ELF-1 (cell line): ENCODE measurements at places on chromosomes 2 and 18.

GRCh38 chr2:192159208-192159607, 35.5 kb downstream of the TMEFF2 start:
- DNase-seq, result no peak

DNA sequence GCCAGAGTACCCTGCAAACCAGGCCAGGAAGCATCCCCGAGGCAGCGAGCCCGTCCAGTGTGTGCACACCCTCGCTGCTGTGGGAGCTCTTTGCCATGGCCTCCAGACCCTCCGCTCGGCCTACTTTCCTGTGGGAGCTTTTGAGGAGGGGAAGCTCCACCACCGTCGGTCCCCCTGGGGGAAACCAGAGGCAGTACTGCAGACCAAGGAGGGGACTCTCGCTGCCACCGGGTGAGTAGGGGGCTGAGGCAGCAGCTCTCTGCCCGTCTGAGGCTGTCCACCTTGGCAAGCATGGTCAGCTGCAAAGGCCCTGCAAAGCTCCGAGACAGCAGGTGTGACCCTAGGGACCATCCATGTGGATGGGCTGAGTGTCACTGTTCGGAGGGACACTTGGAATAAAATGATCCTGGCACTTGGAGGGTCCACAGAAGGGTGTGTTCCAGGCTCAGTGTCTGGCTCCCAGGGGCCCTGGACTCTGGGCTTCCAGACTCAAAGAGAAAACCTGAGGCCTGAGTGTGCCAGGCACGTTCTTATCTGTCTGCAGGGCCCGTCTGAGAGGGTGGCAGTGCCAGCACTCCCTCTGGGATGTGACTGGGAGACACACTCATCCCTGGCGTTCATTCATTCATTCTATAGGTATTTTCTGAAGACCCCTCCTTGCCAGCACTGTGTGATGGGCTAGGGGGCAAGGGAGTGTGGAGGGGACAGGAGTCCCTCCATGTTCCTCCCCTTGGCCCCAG, 282.8 kb upstream of the HS6ST1 start:
- no peak for DNase-seq

DNA sequence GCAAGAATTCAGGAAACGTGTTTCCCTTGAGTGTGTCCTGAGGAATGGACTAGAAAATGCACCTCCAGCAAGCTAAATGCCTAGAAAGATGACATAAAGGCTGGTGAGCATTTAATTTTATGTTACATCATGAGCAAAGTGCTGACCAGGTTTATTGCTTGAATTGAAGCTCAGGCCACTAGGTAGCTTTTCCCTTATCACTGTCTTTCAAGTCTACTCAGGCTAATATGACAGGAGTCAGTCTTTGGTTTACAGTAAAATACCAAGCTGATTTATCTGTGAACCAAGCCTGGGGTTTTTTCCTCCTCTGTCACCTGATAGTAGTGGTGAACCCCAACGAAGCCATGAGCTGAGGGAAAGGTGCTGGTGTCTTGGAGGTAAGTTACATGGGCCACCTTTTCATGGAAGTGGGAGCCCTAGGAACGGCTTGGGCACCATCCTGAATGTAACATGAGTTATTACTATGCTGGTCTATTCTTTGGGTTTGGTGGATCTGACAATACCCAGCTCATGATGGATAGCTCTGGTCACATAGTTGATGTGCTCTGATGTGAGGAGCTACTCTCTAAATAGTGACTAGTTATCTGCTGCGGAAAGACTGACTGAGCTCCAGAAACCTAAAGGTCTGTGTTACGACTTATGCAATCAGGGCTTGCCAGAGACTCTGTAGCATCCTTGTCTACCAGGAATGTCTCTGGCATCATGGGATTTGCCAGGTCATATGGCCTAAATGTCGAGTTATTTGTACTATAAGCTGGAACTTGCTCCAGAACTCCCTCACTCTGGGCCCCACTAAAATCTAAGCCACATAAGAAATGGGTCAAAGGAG, 39.8 kb downstream of the NUP35 start:
- no peak for DNase-seq

GRCh38 chr2:170013802-170014551, 164.0 kb upstream of the MYO3B start:
- peak; percentile 89 for DNase-seq

DNA sequence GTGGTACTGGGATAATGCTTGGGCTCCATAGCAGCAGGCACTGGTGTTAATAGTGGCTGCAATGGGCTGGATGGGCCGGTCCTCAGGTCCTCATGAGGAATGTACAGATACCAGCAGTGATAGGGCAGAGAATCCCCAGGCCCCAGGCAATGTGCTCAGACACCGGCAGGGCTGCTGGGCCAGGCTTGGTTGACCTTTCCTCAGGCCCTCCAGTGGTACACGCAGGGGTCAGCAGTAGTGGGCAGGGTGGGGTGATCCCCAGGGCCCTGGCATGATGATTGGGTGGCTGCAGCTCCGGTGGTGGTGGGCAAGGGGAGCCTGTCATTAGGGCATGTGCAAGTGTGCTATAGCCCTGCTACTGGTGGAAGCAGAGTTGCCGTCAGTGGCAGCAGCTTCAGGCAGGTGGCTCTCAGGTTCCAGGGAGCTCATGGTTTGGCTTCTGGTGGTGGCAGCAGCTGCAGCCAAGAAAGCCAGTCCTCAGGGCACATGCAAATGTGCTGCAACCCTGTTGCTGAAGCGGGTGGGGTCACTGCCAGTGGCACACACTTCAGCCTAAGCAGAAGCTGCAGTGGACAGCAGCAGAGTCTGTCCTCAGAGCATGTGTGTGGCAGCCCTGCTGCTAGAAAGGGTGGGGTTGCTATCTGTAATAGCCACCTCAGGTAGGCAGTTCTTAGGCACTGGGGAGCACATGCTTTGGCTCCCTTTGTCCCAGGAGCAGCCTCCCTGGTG, 56.8 kb downstream of the CCNT2 start:
- DNase-seq, result peak; percentile 28

DNA sequence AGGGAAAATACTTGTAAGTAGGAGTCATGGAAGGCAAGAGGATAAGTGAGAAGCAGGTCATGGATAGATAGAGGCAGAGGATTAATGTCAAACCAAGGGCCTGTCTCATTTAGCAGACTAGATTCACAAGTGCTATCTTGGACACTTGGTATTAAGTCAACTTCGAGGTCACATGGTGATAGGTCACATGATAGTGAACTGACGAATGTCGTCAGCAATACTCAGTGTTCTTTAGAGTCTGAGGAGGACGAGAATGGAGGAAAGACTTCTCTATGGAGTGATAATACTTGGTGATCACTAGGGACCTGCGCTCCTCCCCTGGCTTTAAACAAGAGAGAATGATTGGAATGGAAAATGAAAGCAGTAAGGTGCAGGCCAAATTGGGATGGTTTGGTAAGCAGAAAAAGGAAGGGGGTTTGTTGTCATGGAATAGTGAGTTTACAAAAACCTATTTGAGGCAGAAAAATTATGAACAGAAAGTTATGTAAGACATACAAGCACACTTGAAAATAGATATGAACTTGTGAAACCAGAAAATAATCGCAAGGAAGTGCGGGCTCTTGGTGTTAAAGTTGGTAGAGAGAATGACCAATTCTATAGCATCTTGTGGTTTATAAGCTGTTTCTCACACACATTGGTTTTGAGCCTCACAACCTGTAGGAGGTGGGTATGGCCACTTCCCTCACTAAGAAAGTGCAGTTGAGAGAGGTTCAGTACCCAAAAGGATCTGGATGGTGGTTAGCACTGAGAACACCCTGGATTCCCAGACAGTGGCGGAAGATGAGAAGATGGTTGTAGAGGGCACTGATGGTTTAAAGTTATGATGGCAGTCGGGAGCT, 141.5 kb downstream of the WDSUB1 start:
- DNase-seq, result no peak

DNA sequence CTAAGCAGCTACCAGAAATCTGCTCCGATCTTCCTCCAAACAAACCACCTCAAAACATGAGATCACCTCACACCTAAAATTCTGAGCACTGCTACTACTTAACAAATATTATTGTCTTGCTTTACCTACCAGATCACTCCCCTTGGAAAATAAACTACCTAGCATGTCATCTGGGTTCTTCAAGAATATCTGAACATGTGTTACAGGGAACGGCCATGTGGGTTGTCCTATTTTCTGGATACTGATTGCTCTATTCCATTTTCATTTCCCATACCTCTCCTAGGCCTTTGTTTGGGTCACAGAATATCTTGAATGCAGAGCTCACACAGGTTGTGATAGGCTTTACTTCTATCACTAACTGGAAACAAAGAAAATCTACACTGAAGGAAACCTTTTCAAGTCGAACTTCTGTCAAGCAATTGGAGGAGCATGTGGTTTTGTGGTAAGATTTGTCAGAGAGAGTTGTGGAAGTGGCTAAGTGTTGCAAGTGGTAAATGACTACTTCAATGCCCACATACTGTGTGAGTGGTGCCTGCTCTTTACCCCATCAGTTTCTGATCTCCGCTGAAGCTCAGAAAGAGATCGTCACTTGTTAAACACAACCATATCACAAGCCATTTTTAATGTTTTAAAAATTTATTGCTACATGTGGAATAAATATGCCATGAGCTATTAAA, 739.1 kb upstream of the ZEB2 start:
- DNase-seq, result no peak

DNA sequence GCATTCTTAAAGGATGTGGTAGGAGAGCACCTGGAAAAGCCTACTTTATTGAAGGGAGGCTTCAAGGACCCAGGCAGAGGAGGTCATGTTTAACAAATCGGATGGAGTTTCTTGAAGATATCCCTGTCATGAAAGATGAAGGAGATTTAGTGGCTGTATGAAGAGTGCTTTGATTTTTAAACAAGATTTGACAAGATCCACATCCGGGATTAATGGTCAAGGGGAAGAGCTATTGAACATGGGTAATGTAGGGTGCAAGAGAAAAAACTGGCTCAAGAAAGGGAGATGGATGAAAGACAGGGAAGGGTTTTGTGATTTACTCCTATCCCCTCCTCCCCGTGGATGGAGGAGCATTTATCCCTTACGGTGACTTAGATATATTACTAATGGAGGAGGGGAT, 113.1 kb upstream of the OSR1 start:
- no peak for DNase-seq

DNA sequence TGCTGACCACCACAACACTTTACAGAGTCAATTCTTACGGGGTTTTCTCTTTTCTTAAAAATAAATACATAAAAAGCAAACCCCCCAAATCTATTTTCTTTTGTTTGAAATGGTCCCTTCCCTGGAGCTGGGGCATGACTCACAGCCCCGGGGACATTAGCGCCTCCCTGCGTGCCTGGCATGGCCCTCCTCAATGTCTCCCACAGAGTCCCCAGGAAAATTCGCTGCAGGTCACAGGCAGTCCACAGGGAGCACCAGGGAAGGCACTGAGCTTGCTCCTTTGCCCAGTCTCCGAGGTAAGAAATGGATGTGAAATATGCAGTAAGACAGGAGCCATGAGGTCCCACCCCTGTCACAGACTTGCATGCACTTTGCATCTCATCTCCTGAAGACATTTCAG, 142.5 kb downstream of the LAMA1 start:
- DNase-seq, result no peak

DNA sequence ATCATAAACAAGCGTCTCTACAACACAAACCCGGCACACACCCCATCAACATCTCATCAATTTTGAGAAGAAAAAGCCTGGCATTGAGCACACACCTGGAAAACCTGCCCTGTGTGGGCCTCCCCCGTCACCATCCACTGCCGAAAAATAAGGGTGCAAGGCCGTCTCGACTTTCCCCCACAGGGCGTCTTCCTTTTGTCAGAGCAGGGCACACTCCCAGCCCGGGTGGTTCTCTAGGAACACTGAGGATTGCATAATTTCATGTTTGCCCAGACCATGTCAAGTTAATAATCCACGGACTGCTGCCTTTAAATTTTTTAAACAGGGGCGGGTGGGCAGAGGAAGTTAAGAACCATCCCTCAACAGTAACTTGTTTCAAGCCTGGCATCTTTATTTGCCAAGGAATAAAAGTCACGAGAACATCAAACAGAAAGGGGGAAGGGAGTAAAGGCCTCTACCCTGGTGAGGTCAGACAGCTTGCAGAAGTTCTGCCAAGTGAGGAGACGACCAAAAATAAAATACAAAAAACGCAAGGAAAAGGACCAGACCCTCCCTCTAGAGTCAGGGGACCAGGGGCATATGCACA, 2.1 kb downstream of the TFCP2L1 start:
- no peak for DNase-seq

GRCh38 chr2:120680136-120680761, 55.4 kb upstream of the GLI2 start:
- DNase-seq, result peak; percentile 84

GRCh38 chr2:132623096-132623839, 46.7 kb downstream of the LYPD1 start:
- DNase-seq, result no peak

DNA sequence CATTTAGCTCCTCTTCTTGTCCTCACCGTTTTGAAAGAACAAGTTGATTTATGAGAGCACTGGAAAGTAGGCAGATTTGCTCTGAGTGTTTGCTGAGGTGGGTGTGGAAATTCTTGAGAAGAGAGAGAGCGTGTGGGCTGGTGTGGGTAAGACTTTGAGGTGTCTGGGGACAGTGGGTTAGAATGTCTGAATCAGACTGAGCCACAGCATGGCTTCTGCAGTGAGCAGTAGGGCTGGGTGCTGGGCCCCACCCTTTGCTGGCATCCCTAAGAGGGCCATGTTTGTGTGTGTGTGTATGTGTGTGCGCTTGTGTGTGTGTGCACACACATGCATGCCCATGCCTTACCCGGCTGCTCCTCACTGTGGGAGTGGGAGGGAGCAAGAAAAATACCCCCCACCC, 63.7 kb downstream of the COPS8 start:
- no peak for DNase-seq

- no peak for DNase-seq
These were observed 127.1 kb downstream of the VWC2L start for GRCh38 chr2:214537929-214538328.

DNA sequence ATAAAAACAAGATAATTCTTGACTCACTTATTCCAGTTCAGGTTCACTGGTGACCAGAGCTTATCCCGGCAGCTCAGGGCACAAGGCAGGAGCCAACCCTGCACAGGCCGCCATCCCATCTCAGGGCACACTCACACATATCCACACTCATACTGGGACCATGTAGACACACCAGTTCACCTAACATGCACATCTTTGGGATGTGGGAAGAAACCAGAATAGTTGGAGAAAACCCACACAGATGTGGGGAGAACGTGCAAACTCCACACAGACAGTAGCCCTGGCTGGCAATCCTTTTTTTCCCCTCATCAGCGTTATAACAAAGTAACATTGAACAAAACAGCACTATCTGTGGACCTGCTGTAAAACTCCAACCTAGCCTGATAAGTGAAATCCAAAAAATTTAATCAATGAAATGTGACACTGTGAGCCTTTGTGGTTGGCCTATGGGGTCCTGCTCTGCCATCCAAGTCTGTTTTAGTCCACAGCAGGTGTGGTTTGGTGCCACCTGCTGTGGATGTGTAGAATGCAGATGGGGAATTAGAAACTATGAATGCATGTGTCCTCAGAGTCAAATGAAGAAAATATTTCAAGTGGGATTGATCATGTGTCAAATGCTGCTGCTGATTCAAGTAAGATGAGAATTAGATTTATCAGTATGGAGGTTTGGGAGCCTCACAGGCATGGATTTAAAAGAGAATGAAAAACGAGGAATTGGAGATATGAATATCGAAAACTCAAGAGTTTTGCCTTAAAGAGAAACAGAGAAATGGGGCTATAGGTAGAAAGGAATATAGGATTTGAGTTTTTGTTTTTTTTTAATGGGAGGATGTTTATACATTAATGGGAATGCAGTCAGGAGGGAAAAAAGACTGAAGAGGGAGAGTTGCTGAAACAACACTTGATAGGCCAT, 47.0 kb downstream of the UGP2 start:
- peak; percentile 51 for DNase-seq
